ENCODE measurements at places on chromosomes 11 and 22.
A peak's percentile ranks its signal among the peaks of the same experiment; 100 is the strongest.

- DNase-seq, result no peak
These were observed 177.2 kb downstream of the INSC start for GRCh38 chr11:15291885-15292284.

- no peak for DNase-seq
These were observed 45.7 kb upstream of the KCNQ1OT1 start for GRCh38 chr11:2745511-2745910.

DNA sequence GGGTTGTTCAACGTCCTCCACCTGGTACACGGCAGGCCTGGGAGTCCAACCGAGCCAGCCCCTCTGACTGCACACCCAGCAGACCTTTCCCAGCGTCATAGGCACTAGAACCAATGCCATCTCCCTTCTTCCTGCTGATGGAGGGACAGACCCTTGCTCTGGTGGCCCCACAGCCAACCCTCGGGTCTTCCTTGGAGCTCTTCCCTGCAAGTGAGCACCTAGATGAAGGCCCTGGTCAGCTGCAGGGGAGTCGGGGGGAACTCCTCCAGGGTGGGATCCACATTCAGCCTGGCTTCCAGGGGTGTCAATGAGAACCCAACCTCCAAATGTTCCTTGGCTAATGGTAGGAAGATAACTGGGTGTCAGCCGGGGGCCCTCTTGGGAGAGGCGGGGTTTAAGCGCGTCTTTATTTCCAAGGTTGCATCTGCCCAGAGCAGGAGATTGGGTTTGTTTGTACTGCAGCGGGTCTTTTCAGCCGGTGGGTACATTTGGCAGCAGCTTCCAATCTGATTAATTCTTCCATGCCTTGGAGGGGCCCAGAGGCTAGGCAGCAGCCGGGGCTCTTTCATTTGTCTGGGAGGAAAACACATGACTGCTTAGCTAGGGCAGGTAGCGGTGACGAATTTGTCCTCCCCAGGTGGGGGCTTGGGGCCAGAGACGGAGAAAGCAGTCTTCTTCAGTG is 56.0 kb upstream of the SHISAL1 start:
- no peak for DNase-seq

DNA sequence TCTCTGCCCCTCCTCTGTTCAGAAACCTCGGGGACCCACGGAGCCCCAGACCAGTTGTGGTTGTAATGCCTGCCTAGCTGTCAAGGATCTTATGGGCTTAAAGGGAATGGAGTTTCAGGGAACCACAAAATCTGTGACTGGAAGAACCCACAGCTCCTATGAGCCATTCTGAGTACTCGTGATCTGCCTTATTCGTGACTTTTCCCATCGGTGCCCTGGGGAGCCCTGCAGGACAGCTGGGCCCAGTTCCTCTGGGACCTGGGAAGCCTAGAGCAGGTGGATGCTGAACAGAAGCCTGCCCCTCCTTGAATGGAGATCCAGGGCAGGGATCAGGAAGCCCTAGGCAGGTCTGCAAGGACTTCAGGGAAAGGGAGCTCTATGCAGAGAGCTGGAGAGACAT is 42.1 kb upstream of the TTC12 start:
- no peak for DNase-seq

- DNase-seq, result no peak
These were observed 743.8 kb downstream of the NTM start for GRCh38 chr11:132114185-132114584.

- no peak for DNase-seq
These were observed 8.1 kb upstream of the PANX2 start for GRCh38 chr22:50162391-50162956.

- no peak for DNase-seq
These were observed 5.8 kb downstream of the VSTM5 start for GRCh38 chr11:93844568-93844967.

DNA sequence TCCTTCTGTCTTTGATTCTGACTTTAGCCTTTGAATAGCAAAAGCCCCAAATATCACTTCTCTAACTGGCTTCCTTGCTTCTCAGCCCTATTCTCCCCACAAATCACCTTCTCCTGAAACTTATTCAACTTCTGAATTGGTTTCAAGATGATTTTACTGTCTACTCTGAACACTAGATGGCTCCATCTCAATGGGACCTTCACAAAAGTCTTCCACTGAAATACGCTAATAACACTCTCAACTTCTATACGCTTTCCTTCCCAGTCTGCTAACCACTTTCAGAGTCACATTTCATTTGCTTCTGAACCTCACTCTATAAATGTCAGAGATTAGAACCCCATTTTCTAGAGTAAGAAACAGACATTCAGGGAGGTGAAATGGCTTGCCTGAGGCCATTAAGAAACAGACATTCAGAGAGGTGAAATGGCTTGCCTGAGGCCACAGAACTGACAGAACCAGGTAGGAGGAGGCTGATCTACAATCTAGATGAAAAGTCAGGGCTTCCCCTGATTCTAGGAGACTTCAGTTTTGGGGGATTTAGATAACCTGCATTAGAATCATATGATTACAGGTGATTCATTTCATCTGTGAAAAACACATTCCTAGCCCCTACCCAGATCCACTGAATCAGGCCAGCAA is 20.6 kb downstream of the MORC2 start:
- DNase-seq, result peak; percentile 53

- DNase-seq, result no peak
These were observed 13.5 kb downstream of the ARFGAP2 start for GRCh38 chr11:47163193-47163592.

DNA sequence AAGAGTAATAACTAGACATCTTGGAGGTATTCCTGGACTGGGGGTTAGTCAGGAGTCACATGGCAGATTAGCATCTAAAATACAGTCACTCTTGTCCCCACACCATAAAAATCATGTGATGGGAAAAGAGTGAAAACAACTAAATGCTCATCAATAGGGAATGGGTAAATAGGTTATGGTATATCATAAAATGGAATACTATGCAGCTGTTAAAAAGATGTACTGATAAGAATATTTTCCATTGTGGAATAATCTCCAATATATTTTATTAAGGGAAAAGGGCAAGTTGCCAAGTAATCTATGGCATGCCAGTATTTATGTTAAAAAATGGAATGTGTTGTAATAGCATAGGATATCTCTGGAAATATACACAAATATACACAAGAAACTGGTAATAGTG is 6.6 kb upstream of the PIK3C2A start:
- no peak for DNase-seq
